ENCODE measurements at places on chromosomes 7 and 10. TPM values are rescaled to one million over a fixed set of nuclear protein-coding genes. Genes with fewer than 3 reads are reported as not detected.

Gene OR9A2
- total RNA-seq = not detected

Gene STEAP1B
- total RNA-seq = 10.9 TPM

Gene STN1
- 20.9 TPM for total RNA-seq

Gene HNRNPA2B1
- total RNA-seq = 99.9 TPM

Gene RBM20
- 1.5 TPM for total RNA-seq

Gene DOCK1
- total RNA-seq = 69.3 TPM

Gene PLA2G12B
- total RNA-seq = 0.13 TPM

Gene EVX1
- not detected for total RNA-seq

Gene MDFIC
- 40.8 TPM for total RNA-seq

Gene INA
- total RNA-seq = 0.13 TPM

Gene CFAP46
- 0.76 TPM for total RNA-seq

Gene COL26A1
- total RNA-seq = not detected

Data from dermis microvascular lymphatic vessel endothelial cell (primary cell).